Stimulated activated CD8-positive, alpha-beta memory T cell treated with anti-CD3 and anti-CD28 coated beads, Interleukin-12 subunit alpha, Interleukin-12 subunit beta, amount 100 ng/mL, for 4 hours (primary cell): ENCODE measurements at places on chromosomes 3 and 15.

DNA sequence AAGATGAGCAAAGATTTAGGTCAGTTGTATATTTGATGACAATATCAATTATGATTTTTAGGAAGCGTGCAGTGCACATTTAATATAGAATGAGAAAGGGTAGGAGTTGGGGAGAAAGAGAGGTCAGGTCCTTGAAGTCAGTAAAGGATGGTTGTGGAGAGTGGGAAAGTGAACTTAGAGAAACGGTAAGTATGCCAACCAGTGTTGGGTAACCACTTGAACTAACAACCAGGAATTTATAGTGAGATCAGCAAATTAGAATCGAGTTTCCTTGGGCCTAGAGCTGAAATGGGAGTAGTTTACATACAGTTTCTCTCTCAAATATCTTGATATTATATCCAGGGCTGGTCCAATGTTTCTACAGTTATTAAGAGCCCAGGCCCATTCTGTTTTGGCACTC lies 188.5 kb upstream of the RBMS3 start:
- no peak for DNase-seq

GRCh38 chr15:66896611-66897010 lies 168.8 kb upstream of the SMAD3 start:
- no peak for DNase-seq

DNA sequence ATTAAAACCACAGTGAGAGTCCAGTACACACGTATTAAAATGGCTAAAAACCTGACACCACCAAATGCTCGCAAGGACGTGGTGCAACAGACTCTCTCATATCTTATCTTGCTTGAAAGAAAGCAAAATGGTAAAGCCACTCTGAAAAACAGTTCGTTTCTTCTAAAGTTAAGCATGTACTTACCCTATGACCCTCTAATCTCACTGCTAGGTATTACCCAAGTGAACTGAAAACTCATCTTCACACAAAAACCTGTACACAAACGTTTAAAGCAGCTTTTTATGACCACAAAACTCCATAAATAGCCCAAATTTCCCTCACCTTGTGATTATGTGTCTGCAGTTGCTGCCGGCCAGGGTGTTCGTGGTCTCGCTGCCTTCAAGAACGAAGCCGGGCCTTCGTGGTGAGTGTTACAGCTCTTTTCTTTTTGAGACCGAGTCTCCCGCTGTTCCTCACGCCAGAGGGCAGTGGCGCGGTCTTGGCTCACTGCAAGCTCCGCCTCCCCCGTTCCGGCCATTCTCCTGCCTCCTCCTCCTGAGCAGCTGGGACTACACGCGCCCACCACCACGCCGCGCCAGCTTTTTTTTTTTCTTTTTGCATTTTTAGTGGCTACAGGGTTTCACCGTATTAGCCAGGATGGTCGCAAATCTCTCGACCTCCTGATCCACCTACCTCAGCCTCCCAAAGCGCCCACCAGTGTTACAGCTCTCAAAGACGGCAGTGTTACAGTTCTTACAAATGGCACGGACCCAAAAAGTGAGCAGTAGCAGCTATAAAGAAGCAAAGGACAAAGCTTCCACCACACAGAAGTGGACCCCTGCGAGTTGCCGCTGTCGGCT lies 165.4 kb downstream of the TJP1 start:
- DNase-seq, result no peak

DNA sequence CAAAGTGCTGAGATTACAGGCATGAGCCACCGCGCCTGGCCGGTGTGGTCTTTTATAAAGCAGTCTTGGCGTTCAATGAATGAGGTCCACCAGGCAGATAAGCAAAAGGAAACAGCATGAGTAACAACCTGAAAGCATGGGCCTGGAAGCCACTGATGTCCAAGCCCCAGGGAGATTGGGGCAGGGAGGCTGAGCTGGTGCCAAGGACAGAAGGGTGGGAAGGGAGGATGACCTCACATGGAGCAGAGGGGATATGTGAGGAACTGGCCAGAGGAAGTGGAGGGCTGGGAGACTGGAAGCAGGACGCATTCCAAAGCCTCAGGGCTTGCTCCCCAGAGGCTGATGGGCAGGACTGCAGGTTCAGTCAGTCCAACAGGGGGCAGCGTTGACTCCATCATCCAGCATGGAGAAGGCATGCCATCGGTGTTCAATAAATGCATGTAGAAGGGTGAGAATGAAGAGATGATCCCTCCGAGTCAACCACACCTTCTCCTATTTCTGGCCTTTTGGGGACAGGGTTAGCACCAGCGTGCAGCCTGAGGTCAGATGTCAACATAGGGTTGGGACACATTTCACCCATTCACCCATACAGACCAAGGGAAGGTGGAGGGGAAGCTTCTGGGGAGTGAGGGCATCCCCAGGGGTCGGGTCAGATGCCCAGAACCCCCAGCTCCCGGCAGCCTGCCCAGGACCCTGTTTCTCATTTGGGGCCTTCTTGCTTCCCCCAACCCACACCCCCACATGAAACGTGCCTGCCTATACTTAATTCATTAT lies 14.8 kb downstream of the MYL3 start:
- DNase-seq, result no peak

DNA sequence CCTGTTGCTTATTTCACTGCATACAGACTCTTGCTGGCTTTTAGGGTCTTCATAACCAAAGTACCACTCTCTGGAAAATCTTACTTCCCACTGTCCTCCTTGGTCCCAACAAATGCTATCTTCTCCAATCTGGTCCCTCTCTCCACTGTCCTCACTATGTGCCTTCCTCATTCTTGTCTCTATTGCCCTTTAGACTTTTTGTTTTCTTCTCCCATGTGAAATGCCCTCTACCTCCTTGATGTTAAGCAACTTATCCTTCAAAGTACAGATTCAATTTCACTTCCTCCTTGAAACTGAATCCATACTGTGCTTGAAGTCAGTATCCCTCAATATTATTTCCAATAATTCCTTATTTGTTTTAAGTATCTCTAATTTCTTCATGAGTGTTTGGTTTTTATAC lies 60.8 kb downstream of the CGGBP1 start:
- DNase-seq, result no peak

DNA sequence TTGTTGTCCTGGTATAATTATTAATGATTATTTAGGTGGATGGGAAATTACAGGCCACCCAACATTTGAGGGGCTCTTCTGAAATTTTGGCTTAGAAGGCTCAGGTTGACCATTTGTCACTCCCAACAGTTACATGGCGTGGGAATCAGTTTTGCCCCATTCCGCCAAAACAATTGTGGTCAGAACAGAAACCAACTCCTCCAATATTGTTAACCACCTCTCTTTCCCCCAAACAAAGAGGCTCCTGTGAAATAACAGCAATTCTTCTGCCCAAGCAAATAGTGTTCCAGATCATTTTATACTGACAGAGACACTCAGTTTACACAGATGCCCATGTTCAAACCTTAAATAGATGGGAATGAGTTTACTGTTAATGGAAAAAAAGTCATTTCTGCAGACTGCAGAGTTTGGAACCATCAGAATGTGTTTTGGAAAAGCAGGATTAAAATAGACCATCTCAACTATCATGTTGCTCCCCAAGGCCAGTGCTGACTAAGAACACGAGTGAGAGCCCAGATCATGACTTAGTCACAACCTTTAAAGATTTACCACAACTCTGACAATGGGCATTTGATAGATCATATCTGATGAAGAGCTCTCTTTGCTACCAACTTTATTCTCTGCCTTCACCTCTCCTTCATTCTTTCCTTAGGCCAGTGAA lies 102.1 kb downstream of the DUT start:
- DNase-seq, result no peak

DNA sequence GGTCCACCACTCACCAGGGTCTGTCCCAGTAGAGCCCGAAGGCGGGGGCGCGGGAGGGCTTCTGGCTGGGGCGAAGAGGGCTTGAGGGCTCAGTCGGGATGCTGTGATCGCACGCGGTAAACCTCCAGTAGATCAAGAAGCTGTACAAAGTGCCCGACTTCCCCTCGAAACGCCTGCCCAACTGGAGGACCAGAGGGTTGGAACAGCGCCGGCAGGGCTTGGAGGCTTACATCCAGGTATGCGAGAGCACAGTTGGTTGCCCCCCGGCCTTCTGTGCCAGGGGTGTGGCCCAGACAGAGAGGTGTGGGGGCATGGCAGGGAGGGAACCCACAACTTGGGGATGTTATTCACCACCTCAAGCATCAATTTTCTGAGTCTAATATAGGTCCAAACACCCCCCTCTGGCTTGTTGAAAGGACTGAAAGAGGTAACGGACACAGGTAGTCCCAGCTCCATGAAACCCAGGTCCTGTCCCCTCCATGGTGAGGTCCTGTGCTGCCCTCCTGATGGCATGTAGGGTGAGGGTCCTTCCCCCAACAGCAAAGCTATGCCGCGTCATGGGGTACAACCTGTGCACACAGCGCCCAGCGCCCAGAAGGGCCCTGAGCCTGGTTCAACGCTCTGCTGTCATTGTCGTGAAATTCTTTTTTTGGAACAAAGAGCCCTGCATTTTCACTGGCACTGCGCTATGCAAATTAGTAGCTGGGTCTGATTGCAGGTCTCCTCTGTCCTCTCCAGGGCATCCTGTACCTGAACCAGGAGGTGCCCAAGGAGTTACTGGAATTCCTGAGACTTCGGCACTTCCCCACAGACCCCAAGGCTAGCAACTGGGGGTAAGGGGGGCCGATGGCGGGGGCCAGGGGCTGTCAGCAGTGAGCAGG lies 1.2 kb downstream of the SNX22 start:
- DNase-seq, result no peak

DNA sequence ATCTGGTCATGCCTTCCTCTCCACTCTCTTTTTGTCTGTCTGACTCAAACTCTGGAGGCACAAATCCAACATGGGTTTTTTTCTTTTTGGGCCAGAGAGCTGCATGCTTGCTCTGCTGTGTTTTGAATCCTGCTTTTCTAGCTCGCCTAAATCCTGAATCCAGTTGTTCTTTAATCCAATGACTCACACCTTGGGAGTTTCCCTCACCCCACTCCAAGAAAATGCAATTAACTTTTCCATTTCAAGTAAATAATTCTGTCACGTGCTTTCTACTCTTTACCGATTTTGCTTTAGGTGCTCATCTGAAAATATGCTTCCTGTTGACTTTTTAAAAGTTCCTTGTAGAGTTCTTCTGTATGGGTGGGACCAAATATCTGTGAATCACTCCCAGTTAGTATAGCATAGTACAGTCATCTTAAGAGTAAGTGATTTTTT lies 47.6 kb downstream of the SLMAP start:
- no peak for DNase-seq
